ENCODE measurements at places on chromosomes 2 and 18.
A peak's percentile ranks its signal among the peaks of the same experiment; 100 is the strongest.

- DNase-seq, result no peak
Observed at GRCh38 chr2:201839727-201840126, 33.4 kb downstream of the CDK15 start.

DNA sequence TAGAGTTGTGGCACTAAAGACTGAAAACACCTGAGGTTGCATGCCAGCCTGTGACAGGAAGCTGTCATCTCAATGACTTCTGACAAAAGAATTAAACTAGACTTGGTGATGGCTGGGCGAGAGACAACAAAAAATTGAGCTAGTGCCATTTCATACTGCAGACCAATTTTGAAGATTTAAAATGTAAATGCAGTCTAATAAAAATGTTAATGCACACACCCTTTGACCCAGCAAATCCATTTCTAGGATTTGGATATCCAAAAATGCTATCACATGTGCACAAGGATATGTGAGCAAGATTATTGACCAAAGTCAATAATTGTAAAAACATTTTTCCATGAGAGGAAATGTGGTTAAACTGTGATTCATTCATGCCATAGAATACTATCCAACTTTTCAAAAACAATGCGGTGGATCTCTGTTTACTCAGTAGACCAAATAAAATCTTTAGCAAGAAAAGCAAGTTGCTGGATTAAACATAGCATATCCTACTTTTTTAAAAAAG is 5.6 kb downstream of the FBXO36 start:
- no peak for DNase-seq

DNA sequence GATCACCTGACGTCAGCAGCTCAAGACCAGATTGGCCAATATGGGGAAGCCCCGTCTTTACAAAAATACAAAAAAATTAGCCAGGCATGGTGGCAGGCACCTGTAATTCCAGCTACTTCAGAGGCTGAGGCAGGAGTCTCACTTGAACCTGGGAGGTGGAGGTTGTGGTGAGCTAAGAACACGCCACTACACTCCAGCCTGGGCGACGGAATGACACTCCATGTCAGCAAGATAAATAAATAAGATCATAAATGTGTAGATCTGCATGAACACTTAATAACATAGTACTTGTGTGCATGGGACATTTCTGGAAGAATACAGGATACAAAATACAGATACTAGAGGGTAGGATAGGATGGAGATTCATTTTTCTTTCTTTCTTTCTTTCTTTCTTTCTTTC is 9.1 kb downstream of the EHD3 start:
- no peak for DNase-seq

GRCh38 chr2:143144813-143145455 is 15.7 kb downstream of the ARHGAP15 start:
- DNase-seq, result no peak

GRCh38 chr2:199431746-199432213 is 26.0 kb downstream of the SATB2 start:
- no peak for DNase-seq

DNA sequence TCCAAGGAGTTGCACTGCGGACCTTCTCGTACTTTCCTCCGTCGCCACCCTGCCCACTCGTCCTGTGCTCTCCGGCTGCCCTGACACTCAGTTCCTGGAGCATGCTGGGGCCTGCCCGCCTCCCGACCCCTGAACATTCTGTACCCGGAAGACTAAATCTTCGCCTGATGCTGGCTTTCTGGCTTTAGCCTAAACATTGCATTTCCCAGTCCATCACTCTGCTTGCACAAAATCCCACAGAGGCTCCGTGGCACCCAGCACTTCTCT is 550 bp upstream of the SFXN5 start:
- peak; percentile 42 for DNase-seq

GRCh38 chr18:48777026-48777743 is 173.6 kb downstream of the SMAD7 start:
- peak; percentile 68 for DNase-seq

GRCh38 chr18:52401236-52401635 is 61.2 kb downstream of the DCC start:
- DNase-seq, result no peak

- no peak for DNase-seq
Observed at GRCh38 chr2:63008838-63009237, 41.8 kb upstream of the OTX1 start.

DNA sequence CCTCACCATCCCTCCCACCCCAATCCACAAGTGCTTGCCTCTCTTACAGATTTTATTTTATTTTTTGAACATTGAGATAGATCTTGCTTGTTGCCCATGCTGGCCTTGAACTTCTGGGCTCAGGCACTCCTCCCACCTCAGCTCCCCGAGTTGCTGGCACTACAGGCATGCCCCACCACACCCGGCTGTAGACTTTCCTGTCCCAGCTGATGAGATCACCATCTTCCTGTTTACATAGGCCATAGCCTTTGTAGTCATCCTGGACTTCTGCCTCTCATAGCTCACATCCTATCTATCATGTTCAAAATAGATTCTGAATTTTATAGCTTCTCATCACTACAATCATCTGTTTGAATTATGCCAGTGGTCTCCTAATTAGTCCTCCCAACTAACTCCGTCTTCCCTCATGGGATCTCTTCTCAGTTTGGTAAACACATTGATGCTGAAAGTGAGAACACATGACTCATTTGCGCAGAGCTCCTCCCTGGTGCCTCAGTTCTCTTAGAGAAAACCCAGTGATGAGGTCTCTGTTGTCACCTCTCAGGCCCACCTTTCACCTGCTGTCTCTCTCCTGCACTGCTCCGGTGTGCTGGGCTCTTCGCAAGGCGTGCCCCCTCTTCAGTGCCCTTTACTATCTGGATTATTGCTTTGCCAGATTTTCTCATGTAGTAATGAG is 243.0 kb downstream of the ZNF407 start:
- no peak for DNase-seq

DNA sequence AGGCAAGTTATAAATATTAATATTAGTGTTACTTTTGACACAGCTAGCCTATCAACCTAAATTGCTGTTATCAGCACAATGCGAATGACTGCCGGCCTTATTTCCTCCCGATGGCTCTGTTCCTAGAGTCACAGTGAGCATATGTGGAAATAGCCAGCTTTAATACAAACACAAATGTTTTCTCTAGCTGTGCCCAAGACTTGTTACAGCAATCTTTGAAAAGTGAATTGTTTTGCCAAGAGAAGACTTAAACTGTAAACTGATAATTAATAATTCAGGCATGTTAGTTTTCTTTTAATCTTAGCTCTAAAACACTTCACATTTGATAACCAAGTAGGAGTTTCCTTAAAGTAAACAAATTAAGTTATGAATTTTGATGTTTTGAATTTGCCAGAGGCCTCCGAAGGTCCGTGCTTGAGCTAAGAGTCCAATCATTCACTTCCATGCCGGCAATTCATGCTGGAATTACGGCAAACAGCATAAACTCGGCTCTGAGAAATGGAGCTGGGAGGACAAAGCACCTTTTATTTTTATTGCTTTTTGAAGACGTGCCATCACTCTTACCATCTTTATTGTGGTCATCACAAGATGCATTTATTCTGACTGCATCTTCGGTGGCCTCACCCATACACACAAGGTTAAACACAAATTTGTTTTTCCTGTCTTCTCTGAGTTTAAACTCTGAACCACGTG is 184.5 kb upstream of the CWC22 start:
- DNase-seq, result no peak

GRCh38 chr2:54403512-54404238 is 52.5 kb upstream of the SPTBN1 start:
- no peak for DNase-seq

- no peak for DNase-seq
Observed at GRCh38 chr2:221777119-221777518, 205.0 kb upstream of the EPHA4 start.

DNA sequence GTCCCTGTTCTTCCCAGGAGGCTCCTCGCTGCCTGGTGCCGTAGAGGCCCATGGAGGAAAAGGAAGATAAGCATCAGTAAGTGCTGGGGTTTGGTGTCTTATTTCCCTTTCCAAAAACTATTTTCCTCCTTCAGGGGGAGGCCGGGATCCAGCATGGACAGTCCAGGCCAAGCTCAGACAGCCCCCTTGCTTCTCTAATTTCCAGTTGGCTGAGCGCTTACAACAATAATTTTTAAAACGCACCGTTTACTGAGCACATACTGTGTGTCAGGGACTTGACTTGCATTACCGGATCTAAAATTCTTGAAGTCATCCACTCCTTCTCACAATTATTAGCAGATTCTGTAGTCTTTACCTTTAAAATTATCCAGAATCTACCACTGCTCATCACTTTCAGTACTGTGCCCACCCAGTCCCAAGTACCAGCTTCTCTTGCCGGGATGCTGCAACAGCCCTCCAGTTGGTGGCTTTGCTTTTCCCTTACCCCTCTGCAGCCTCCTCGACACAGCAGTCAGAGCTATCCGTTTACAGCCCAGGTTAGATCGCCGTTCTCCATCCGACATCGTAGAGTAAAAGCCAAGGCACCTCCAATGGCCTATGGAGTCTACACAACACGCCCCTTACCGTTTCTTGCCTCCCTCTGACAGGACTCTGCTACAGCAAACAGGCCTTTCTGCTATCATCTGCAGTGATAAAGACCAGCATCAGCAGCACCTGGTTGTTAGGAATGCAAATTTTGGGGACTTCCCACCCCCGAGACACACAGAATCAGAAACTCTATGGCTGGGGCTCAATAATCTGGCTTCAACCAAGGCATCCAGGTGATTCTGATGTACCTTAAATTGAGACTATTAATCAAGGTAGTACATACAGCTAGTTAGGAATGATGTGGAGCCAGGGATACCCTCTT is 75.2 kb upstream of the TSPYL6 start:
- peak; percentile 45 for DNase-seq

- peak; percentile 3 for DNase-seq
Observed at GRCh38 chr2:137173463-137173862, 408.1 kb downstream of the THSD7B start.

DNA sequence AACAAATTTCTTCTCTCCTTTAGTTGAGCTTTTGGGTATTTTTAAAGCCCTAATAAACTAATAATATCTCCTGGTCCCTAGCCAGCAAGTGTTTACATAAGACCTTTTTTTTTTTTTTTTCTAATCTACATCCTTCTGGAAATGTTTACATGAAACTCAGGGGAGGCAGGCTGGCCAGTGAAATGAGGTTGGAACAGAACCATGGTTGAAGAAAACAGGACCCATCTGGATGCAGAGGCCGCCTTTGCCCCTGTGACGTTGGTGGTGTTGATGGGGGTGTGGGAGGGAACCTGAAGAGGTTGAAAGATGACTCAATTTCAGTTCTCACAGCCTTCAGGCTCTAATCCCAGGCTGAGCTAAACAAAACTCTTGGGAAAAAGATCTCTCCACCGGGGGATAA is 118.5 kb downstream of the NRP2 start:
- no peak for DNase-seq

GRCh38 chr2:170689481-170689880 is 25.7 kb upstream of the SP5 start:
- no peak for DNase-seq

- no peak for DNase-seq
Observed at GRCh38 chr2:127100251-127101047, 6.5 kb downstream of the BIN1 start.

DNA sequence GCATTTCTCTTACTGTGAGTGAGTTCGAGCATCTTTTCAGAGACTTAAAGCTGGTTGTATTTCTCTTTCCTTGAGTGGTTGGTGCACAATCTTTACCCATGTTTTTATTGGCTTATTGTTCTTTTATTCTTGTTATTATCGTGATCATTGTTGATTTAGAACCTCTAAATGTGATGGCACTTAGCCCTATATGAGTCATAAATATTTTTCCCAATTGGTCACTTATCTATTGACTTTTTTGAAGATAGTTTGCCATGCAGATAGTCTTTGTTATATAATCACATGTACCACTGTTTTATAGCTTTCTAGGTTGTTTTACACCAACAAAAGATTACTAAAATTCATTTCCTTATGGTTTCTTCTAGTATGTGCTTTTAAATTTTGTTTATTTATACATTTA is 141.6 kb upstream of the MSH6 start:
- no peak for DNase-seq

- DNase-seq, result no peak
Observed at GRCh38 chr2:62194558-62195420, 1.1 kb upstream of the B3GNT2 start.

DNA sequence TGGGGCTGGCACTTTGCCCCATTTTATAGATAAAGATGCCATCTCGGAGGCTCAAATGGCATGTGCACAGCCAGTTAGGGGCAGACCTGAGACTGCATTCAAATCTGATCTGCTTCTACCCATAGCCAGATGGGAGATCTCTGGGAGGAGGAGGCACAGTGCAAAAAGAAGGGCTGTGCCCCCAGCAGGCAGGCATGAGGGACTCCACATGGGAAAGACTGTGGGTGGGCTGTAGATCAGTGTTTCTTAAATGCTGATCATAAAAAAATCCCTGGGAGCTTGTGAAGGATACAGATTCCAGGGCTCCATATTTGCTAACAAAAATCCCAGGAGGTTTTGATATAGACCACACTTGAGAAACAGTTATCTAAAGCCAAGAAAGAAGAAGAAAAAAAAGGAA is 15.2 kb downstream of the PAX8 start:
- DNase-seq, result no peak

DNA sequence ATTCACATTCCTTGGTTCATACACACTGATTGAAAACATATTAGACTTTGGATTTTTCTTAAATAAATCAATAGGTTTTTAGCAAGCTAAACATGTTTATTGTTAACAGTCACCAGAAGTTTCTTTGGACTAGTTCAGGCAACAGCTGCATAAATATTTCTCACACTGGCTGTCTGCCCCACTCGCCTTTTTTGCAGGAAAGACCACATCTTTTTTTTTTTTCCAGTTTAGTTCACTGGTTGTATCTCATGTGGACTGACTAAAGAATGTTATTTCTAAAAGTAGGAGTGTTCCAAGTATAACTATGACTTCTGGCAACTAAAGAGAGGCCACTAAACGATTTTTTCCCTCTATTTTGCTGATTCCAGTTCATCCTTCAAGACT is 31.1 kb downstream of the SLC40A1 start:
- no peak for DNase-seq

DNA sequence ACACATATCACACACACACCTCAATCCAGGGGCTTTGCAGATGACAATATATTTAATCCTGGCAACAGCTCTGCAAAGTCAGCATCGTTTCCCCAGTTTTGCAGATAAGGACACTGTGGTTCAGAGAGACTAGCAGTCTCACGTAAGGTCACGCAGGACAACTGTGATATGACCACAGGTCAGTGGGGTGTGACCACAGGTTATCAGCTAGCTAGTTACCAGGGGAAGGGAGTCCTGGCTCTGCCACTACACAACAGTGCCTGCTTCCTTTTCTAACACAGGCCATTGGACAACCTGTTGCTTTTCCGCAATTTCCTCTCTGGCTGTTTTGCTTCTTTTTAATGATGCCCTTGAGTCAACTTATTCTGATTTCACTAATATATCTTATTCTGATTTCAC is 33.3 kb downstream of the RBMS1 start:
- no peak for DNase-seq
